Thoracic aorta (tissue), 2 donors: ENCODE measurements at places on chromosomes 12 and 14.

DNA sequence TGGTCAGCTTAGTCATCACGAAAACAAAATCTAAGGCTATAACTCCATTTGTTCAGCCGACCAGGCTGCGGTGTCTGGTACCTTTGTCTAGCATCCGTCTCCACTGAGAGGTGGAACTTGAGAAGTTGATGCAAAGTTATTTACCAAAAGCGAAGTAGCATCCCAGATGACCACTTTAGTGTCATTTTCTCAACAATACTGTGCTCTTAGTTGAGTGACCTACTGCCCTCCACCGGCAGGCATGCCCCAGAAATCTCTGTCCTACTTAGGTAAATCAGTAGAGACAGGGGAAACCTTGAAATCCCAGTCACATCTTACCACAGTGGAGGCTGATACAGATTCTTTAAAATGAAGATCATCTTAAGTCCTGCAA lies 1.3 kb upstream of the ST8SIA1 start:
- peaks cover 13% of the 10 kb centered on the region for H3K4me1 ChIP-seq
- no peaks in the 10 kb centered on the region for H3K36me3 ChIP-seq
- DNase-seq = no peak

GRCh38 chr12:105064564-105065178 lies 19.6 kb downstream of the ALDH1L2 start:
- H3K4me3 ChIP-seq = no peak overlapping the region
- no peak overlapping the region for H3K27ac ChIP-seq
- peaks cover 37% of the 10 kb centered on the region for H3K36me3 ChIP-seq
- no peaks in the 10 kb centered on the region for H3K4me1 ChIP-seq

DNA sequence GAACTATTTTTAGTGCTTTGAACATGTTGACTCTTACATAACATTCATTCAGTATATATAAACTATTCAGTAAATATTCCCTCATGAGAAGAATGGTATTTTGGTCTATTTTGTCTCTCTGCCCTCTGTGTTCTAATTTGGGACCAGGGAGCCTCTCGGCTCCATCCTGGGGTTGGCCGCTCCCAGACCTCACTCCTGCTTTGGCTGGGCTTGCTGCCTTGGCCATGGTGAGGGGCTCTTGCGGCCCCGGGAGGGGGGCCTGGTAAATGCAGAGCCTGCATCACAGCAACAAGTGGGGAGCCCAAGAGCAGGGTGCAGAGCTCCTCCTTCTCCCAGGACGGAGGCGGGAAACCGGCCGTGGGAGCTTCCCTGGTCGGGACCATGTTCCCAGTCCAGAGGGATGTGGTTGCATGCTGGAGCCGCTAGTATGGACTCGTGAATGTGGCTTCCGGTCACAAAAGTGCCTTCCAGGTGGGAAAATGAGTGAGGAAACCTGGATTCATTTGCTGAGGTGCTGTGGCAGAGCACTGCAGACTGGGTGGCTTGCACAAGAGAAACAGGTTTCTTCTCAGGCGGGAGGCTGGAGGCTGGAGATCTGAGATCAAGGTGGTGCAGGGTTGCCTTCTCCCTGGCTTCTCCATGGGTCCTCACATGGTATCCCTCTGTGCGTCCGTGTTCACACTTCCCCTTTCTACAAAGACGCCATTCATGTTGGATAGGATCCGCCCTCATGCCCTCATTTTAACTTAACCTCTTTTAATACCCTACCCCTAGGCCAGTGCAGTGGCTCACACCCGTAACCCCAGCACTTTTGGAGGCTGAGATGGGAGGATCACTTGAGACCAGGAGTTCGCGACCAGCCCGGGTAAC lies 250.2 kb downstream of the CACNA1C start:
- peaks cover 34% of the 10 kb centered on the region for H3K4me1 ChIP-seq
- no peaks in the 10 kb centered on the region for H3K36me3 ChIP-seq

DNA sequence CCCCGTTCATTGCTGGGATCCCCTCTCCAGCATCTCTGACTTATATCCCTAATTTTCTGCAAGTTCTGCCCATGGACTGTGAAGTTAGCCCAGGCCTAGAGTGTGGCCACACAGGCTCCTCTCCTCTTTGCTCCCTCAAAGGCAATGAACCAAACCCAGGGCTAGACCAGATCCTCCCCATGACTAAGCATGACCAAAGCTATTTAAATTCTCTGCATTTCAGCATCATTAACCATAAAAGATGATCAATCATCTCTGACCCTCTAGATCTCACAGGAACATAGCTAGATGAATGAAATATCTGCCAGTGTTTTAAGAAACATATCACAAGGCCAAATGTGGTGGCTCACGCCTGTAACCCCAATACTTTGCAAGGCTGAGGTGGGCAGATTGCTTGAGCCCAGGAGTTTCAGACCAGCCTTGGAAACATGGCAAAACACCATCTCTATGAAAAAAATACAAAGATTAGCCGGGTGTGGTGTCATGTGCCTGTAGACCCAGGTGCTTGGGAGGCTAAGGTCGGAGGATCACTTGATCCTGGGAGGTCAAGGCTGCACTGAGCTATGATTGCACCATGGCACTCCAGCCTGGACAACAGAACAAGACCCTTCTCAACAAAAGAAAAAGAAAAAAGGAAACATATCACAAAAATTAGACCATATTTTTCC lies 2.2 kb upstream of the KRT3 start:
- H3K4me1 ChIP-seq = no peaks in the 10 kb centered on the region
- DNase-seq = no peak
- no peaks in the 10 kb centered on the region for H3K27me3 ChIP-seq

GRCh38 chr14:55426891-55427290 lies 13.5 kb downstream of the TBPL2 start:
- no peak overlapping the region for H3K27ac ChIP-seq
- no peaks in the 10 kb centered on the region for H3K4me1 ChIP-seq
- no peaks in the 10 kb centered on the region for H3K27me3 ChIP-seq
- no peak for DNase-seq
- no peaks in the 10 kb centered on the region for H3K36me3 ChIP-seq
- H3K4me3 ChIP-seq = no peak overlapping the region

GRCh38 chr14:64391986-64392385 lies 3.8 kb downstream of the MTHFD1 start:
- DNase-seq = no peak
- H3K36me3 ChIP-seq = no peaks in the 10 kb centered on the region
- no peak overlapping the region for H3K4me3 ChIP-seq
- peaks cover 19% of the 10 kb centered on the region for H3K4me1 ChIP-seq

GRCh38 chr12:9851927-9852326 lies 17.2 kb downstream of the CLEC2B start:
- no peak overlapping the region for H3K4me3 ChIP-seq
- DNase-seq = no peak
- H3K27ac ChIP-seq = no peak overlapping the region
- H3K36me3 ChIP-seq = no peaks in the 10 kb centered on the region
- H3K4me1 ChIP-seq = no peaks in the 10 kb centered on the region

DNA sequence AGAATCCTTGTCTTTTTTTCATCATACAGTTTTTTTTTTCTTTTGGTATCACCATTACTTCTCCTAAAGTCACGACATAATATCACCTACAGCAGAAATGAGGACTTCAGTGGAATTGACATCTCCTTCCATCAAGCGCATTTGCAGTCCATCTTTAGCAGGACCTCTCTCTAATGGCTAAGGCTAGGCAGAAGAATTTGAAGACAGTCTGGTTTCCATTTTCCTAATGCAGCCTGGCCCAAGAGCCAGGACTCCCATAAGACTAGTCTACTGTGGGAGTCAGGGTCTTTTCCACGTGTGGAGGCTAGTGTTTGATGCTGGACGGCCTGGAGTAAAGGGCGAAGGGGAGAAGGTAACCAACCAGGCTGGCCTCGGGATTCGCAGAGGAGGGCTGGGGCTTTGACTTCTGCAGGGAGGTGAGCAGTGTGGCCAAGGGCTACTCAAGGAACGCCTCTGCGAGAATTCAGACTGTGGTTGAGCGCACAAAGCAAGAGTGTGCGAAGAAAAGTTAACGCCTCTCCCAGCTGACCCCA lies 769 bp upstream of the ZNF740 start:
- H3K27ac ChIP-seq = peak overlapping the region; percentile 94
- peaks cover 5% of the 10 kb centered on the region for H3K36me3 ChIP-seq

DNA sequence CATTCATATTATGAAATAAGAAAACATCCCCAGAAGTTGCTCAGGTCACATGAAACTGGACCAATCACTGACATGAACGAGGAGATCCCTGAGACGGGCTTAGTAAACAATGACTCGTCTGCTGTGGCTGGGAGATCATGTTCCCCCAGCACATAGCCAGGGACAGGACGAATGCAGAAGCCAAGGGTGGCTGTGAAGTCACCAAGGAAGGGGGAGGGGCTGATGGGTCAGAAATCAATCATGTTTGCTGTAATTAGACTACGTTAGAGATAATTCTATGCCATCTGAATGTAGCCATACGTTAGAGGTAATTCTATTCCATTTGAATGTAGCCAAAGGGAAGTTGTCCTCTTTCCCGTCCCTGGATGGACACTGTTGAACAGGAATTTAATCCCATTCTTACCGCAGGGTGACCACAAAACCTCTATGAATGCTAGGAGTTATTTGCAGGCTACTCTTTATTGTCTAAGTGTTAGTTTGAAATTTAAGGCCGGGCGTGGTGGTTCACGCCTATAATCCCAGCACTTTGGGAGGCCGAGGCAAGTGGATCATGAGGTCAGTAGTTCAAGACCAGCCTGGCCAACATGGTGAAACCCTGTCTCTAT lies 332.9 kb downstream of the TMEM132D start:
- H3K4me1 ChIP-seq = no peaks in the 10 kb centered on the region
- no peak overlapping the region for H3K27ac ChIP-seq

DNA sequence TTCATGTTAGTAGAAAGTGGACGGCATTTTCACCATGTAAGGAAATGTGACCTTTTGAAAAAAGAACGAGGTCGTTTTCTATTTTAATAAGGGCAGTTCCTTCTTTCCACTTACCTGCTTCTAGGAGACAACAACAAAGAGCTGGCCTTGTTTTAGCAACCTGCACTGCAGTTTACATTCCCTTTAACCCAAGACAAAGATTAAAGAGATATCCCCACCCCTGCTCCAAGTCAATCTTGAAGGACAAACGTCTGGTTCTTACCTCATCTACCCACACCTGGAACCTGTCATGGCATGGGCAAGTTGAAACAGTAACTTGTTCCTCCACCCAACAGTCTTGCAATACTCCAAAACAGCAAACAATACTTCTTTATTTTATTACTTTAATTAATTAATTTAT lies 32.7 kb downstream of the ZCCHC8 start:
- H3K27me3 ChIP-seq = no peaks in the 10 kb centered on the region
- H3K4me1 ChIP-seq = peaks cover 23% of the 10 kb centered on the region
- H3K27ac ChIP-seq = no peak overlapping the region
- no peak for DNase-seq
- H3K4me3 ChIP-seq = no peak overlapping the region
- no peaks in the 10 kb centered on the region for H3K36me3 ChIP-seq

- H3K4me3 ChIP-seq = peak overlapping the region; percentile 76
- peaks cover 7% of the 10 kb centered on the region for H3K27me3 ChIP-seq
- H3K36me3 ChIP-seq = peaks cover 18% of the 10 kb centered on the region
Measured at GRCh38 chr12:57229046-57229633, 371 bp upstream of the SHMT2 start.

DNA sequence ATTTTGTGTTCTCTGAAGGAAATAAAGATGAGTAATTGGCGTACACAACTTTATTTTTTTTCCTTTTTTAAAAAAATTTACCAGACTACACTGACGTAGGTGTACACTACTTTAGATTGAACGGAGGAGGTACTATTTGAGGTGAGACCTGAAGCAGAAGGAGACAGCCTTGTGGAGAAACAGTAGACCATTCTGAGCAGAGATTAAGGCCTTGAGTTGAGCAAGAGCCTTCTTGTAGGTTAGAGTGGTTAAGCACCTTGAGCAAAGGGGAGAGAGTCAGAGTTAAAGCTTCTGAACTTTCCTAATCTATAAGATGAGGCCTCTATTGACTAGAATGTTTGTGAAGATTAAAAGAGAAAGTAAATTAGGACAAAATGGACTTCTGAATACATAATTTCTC lies 2.5 kb downstream of the LEMD3 start:
- peak overlapping the region; percentile 83 for H3K4me3 ChIP-seq
- H3K27me3 ChIP-seq = no peaks in the 10 kb centered on the region
- DNase-seq = no peak
- peaks cover 61% of the 10 kb centered on the region for H3K4me1 ChIP-seq
- H3K27ac ChIP-seq = no peak overlapping the region
- no peaks in the 10 kb centered on the region for H3K36me3 ChIP-seq

- H3K36me3 ChIP-seq = no peaks in the 10 kb centered on the region
- H3K27me3 ChIP-seq = no peaks in the 10 kb centered on the region
- no peak overlapping the region for H3K4me3 ChIP-seq
- no peak overlapping the region for H3K27ac ChIP-seq
- no peak for DNase-seq
Measured at GRCh38 chr14:52835122-52835903, 43.9 kb upstream of the GNPNAT1 start.

- H3K36me3 ChIP-seq = no peaks in the 10 kb centered on the region
- H3K4me1 ChIP-seq = peaks cover 29% of the 10 kb centered on the region
- peak overlapping the region; percentile 54 for H3K4me3 ChIP-seq
- no peaks in the 10 kb centered on the region for H3K27me3 ChIP-seq
Measured at GRCh38 chr12:499837-500458, 40.2 kb downstream of the B4GALNT3 start.

- H3K27ac ChIP-seq = no peak overlapping the region
- DNase-seq = no peak
- H3K4me1 ChIP-seq = no peaks in the 10 kb centered on the region
- no peaks in the 10 kb centered on the region for H3K27me3 ChIP-seq
- no peaks in the 10 kb centered on the region for H3K36me3 ChIP-seq
Measured at GRCh38 chr12:72692338-72692737, 420.2 kb downstream of the TRHDE start.

DNA sequence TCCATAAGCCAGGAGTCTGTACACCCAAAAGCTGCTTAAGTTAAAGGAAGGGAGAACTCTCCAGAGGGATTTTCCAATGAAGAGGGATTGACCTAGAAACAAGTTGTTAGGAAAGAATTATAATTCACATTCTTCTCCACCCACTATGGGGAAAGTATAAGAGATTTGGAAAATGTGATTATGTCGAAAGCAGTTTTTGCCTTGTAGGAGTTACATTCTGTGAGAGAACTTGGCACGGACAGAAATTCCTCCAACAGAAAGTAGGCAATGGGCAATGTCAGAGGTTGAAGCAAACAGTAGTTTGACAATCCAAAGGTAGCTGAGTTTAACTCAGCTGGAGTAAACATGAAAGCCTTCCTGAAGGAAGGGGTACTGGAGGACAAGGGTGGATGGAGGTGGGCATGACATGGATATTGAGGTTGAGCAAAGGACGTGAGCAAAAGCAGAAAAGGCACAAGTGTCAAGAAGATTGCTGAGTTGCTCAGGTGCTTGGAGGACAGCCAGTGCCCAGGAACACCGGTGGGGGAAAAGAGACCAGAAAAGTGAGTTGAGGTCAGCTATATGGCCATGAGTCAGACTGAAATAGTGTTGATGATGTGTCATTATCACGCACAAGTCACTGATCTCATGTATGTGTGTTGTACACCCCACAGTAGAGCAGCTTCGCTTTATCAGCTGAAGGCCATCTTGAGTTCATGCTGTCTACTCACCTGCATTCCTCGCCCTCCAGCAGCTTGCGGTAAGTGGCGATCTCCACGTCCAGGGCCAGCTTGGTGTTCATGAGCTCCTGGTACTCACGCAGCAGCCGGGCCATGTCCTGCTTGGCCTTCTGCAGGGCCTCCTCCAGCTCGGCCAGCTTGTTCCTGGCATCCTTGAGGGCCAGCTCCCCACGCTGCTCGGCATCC lies 4.0 kb downstream of the KRT5 start:
- no peaks in the 10 kb centered on the region for H3K27me3 ChIP-seq
- peaks cover 3% of the 10 kb centered on the region for H3K4me1 ChIP-seq
- no peak for DNase-seq
- H3K36me3 ChIP-seq = no peaks in the 10 kb centered on the region

GRCh38 chr14:58966997-58967396 lies 221.5 kb upstream of the DAAM1 start:
- DNase-seq = no peak
- H3K36me3 ChIP-seq = no peaks in the 10 kb centered on the region
- no peak overlapping the region for H3K27ac ChIP-seq
- H3K27me3 ChIP-seq = no peaks in the 10 kb centered on the region
